ENCODE measurements at places on chromosomes 1 and 21.

DNA sequence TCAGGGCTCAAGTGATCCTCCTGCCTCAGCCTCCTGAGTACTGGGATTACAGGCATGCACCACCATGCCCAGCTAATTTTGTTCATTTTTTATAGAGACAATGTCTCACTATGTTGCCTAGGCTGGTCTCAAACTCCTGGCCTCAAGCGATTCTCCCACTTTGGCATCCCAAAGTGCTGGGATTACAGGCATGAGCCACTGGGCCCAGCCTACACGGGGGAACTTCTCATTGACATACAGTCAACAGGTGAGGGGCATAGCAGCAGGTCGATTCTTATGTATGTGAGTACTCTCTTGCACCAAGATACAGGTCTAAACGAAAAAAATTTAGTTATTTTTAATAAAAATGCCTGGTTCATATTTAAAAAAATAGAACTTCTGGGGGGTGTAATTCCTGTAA, 39.5 kb upstream of the HHAT start:
- DNase-seq, result no peak

DNA sequence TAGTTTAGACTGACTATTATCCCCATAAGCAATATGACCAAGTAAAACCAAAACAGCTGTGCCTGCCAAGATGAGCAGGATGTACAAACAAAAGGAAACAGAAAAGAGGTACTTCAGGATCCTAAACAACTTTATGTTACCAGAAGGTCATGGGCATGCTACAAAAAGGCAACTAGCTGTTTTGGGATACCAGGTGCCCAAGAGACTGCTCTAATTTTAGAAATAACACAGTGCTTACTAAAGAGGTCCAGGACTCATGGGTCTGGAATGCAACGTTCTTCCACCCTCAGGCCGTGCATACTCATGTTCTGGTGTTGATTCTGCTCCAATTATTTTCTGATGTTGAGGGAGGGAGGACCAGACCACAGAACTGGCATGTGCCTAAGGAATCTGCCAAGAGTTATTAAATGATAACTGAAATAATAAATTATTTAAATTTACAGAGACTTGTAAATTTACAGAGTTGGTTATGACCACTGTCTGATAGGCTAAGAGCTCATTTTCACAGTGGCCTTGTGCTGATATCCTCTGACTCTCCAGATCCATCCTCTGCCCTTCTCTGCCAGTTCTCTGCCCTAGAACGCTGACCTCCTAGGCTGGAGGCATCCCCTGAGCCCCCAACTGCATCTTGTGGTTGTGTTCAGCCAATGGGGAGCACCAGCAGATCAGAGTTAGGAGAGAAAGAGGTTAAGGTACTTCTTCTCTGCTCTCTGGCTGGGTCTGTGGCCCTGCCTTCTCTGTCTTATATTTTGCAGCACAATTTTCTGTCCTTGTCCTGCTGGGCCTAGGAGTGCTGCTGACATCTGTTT, 37.7 kb upstream of the BCL10 start:
- no peak for DNase-seq

GRCh38 chr1:99645203-99645602, 710 bp upstream of the PALMD start:
- DNase-seq, result peak; percentile 67

DNA sequence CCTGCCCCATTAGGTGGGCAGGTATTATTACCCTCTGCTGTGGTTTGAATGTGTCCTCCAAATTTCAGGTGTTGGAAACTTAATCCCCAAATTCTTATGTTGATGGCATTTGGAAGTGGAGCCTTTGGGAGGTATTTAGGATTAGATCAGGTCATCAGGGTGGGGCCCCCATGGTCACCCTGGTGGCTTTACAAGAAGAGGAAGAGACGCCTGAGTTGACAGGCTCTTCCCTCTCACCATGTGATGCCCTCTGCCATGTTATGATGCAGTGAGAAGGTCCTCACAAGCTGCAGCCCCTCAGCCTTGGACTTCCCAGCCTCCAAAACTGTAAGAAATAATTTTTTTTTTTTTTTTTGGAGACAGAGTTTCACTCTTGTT, 8.8 kb upstream of the THEMIS2 start:
- DNase-seq, result no peak

GRCh38 chr1:218558271-218558810, 213.2 kb downstream of the TGFB2 start:
- no peak for DNase-seq

DNA sequence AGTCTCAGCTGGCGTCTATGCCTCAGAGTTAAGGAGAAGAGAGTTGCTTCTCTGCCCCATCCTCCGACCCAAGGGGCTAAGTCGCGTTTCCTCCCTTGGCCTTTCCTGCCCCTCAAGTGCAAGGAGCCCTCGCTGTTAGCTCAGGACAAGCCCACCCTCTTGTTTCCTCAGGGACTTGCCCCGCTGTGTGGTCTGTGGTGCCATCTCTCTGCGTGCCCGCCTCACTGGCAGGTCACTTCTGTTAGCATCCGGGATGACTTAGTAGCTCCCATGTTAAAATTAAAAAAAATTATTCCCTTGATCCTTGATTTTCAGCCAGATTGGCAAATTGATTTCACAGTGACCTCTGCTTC, 96.5 kb downstream of the PCBP3 start:
- DNase-seq, result no peak

GRCh38 chr1:152926091-152926490, 17.7 kb downstream of the IVL start:
- DNase-seq, result no peak

DNA sequence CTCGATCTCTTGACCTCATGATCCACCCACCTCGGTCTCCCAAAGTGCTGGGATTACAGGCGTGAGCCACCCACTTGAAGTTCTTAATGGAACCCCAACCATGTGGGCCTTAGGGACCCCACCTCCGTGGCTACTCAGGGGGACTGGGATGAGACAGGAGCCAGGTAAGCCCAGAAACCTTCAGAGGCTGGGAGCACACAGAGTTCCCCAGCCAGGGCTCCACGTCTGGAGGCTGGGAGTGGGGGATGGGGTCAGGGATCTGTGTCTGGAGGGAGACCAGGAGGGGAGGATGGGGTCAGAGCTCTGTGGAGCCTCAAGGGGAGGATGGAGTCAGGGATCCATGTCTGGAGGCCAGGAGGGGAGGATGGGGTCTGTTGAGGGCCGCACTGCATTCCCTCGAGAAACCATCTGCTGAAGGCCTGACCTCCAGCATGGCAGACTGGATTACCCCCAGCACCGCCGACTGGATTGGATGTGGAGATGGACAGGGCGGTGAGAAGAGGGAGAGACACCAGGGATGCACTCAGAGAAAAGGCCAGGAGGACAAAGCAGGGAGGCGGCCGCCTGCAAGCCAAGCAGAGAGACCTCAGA, 2.1 kb upstream of the FTCD start:
- DNase-seq, result no peak

GRCh38 chr1:230067871-230068620, 1.0 kb downstream of the GALNT2 start:
- no peak for DNase-seq

DNA sequence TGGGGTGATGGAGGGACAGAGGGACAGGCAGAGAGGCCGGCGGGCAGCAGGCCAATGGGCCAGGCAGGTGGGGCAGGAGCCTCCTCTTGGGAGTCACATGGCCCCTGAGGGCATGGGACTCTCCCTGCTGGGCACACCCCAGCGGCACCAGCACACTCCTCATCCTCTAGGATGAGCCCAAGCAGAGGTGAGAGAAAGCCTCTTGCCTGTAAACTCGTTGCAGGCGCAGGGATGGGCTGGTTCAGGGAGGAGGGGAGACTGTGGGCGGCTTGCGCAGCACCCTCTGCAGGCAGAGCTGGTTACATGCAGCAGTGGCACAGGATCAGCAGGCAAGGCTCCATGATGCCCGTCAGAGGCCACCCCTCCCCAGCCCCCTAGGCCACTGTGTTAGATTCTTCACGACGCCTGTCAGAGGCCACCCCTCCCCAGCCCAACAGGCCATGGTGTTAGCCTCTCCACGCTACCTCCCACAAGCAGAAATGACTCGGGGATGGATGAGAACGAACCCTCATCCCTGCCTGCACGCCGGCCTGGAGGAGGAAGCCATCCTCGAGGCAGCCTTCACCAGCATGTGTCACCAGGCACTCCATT, 209.7 kb upstream of the VAMP3 start:
- DNase-seq, result no peak

DNA sequence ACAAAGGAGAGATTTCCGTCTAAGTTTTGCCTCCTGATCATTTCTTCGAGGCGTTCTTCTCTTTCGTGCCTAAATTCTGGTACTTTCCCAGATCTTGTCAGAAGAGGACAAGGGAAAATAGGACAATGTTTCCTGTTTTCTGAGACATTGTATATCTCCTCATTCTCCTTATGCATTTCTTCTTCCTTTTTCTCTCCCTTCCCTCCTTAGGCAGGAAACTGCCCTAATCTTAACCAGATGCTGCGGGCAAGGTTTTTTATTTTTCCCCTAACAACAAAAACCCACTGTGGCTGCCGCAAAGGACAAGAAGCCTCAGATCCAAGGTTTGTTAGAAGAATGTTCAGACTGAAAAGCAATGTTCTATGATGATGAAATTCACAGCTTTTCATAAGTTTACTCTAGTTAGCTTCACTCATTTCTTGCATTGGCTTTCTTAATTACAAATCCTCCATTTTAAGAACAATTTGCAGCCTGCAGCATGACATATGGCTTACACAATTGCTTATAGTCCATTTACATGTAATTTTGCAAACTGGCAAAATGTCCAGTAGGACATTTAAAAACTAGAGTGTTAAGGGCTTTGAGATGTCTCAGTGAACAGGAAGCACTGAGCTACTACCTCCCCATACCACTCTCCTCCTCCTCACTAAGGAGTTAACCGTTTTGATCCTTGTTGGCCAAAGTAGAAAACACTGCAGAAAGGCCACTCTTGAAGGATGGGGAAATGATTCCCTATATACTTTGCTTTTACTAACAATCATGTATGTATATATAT, 624 bp downstream of the CTSK start:
- DNase-seq, result no peak

DNA sequence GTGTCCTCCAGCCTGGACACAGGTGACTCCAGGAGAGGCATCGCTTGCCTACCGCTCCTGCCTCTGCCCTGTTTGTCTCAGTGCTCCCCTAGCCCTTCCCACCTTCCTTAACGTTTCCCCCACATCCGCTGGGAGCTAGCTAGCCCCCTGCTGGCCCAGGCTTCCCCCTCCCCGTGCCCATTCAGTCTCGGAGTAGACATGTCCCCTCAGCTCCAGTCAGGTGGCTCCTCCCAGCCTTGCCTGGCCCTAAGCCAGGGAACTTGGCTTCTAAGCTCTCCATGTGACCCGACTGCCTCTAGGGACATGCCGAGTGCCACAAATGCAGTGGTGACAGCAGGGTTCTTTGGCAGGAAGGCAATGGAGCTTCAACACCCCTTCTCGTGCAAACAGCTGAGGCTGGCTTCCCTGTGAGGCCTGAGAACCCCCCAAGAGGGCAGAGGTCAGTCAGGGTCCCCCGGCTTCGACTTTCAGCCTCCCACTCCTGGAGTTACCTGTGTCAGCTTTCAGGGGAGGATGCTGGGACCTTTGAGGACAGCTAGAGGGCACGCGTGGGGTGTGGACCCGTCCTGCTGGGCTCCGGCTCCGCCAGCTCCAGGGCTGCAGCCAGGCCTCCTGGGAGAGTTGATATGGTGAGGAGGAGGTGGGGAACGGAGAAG, 16.2 kb downstream of the DRAXIN start:
- no peak for DNase-seq

- no peak for DNase-seq
These were observed 7.2 kb upstream of the HTR6 start for GRCh38 chr1:19657511-19657910.

- DNase-seq, result no peak
These were observed 488.1 kb upstream of the PRMT6 start for GRCh38 chr1:106568201-106568974.

DNA sequence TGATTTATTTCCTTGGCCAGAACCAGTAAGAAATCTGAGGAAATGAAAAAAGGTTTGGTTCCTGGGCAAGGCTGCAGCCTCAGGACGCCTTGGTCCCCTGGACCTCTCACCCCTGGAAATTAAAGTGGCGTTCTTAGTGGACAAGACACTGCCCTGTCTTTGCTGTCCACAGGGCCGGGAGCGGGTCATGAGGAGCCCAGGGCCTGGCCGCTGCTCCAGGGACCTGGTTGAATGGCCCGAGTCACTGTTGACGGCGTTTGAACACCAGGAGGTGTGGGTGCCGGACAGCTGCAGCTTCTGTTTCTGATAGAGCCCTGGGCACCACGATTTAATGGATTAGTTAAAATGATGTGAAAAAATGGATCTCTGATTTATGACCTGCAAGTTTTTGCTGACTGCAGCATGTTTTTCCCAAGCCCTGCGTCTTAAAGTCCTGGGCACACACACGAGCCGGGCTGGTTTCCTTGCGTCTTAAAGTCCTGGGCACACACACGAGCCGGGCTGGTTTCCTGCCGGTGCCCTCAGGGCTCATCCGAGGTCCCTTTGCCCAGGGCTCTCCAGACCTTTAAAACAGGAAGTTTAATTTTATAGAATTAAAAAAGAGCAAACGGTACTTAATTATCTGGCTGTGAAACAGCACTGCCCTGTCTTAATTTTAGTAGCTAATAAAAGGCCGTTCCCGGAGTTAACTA, 74.1 kb upstream of the ACTRT2 start:
- DNase-seq, result no peak

DNA sequence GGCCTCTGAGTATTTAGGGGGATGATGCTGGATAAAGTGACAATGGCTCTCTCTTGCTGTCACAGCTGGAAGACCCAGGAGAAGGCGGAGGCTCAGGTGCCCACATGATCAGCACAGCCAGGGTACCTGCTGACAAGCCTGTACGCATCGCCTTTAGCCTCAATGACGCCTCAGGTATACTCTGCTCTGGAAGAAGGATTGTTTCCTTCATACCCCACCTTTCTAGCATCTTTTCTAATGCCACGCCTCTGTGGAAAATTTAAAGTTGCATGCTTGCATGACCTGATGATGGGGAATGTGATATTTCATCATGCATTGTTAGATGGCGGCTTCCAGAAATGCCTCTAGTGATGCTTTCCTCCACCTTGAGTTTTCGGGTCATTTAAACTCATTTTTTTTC, 2.8 kb downstream of the MAP3K7CL start:
- DNase-seq, result no peak

DNA sequence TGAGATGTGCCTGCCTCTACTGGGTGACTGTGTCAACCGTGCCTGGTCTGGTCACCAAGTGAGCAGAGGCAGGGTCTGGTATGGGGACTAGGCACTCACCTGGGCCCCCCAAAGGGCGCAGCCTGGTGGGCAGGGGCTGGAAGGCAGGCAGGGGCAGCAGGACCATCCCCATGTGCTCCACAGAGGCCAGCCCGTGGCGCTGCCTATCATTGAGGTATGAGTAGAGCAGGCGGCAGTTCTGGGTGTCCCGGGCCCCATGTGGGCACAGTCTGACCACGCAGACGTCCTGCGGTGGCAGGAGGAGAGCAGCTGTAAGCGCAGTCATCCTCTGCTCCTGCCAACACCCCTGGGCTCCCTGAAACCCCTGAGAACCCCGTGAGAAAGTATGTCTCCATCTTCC, 23.7 kb downstream of the SPOCD1 start:
- DNase-seq, result no peak

Measured in epithelial cell of proximal tubule (primary cell).